Activated CD8-positive, alpha-beta memory T cell treated with anti-CD3 and anti-CD28 coated beads for 1 hour (primary cell): ENCODE measurements at places on chromosomes 12 and 14.

GRCh38 chr12:112183141-112184021, 58.0 kb downstream of the TRAFD1 start:
- DNase-seq, result no peak

DNA sequence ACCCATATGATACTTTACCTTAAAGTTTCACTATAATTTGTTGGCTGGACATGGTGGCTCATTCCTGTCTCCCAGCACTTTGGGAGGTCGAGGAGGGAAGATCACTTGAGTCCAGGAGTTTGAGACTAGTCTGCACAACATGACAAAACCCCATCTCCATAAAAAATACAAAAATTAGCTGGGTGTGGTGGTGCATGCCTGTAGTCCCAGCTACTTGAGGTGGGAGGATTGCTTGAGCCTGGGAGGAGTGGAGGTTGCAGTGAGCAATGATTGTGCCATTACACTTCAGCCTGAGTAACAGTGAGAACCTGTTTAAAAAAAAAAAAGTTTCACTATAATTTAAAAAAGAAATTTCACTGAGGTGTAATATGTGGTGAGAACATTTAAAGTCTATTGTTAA, 21.2 kb downstream of the DERA start:
- no peak for DNase-seq

- no peak for DNase-seq
Measured at GRCh38 chr14:32764131-32764530, 174.5 kb upstream of the NPAS3 start.

- DNase-seq, result no peak
Measured at GRCh38 chr12:132389026-132389425, 59.6 kb upstream of the GALNT9 start.

GRCh38 chr14:50944647-50945413, 547 bp upstream of the PYGL start:
- no peak for DNase-seq

DNA sequence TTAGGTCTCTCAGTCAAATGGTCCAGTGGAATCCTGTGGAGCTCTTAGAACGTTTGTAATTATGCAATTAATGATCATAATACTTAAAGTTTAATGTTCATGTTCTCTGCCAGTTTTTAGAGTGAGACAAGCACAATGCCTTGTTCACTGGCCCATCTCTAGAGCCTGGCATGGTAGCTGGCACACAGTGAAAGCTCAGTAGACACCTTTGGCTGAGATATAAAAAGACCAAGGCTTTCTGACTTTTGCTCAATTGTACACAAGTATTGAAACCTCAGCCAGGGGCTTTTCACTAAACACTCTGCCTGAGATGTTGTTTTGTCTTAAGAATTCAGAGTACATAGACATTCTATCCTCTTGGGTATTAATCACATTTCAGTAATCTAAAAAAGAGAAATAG, 241.8 kb upstream of the ATP2B1 start:
- no peak for DNase-seq

GRCh38 chr14:104246401-104247335, 108.3 kb downstream of the KIF26A start:
- DNase-seq, result no peak

GRCh38 chr14:104681689-104682074, 7.7 kb upstream of the INF2 start:
- no peak for DNase-seq

DNA sequence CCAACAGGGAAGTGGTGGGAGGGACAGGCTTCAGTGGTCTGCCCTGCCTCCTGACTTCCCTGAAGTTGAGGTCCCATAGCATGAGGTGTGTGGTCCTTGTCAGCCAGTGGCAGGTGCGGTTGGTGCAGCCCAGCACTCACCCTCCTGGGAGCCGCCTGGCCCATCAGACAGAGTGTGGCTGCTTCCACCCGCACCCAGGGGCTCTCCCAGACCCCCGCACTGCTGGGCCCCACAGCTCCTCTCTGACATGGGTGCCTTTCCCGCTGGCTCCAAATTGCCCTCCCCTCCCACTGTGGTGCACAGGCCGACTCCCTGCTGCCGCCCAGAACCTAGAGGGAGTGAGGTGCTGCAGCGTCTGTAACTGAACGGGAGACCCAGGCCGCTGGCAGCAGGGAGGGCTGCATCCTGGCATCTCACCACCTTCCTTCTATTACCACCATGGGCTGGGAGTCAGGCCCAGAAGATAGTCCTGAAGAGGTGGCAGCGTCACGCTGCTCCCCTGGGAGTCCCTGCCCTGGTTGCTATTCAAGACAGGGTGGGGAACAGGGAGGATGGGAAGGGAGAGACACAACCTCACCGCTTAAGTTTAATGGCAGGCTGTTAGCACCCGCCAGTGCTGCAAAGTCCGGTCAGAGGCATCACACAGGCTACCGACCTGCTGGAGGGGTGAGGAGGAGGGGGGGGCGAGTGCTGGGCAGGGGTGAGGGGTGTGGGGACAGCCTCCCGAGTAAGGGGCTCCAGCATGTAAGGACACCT, 180.6 kb upstream of the PRMT8 start:
- no peak for DNase-seq

GRCh38 chr12:88644946-88645702, 64.9 kb upstream of the KITLG start:
- DNase-seq, result no peak

GRCh38 chr12:123849517-123849916, 87.4 kb downstream of the DNAH10 start:
- DNase-seq, result no peak
